ENCODE measurements at places on chromosomes 13 and 19.

GRCh38 chr19:47509973-47510372 is 4.9 kb downstream of the NAPA start:
- DNase-seq, result no peak

DNA sequence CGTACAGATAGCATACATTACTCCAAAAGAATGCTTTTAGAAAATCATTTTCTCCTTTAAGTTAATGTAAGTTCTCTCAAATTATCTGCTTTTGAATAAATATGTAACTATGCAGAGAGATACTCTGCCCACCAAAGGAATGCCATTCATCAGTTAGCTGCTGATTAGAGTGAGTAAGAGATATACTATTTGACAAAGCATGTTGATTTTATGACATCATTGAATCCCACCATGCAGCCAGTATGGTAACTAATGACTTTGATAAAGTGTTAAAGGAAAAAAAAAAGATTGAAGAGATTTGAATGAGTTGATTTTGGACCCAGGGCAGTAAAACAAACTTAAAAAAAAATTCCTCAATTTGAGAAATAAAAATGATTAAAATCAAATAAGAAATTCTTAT is 521.5 kb downstream of the SLITRK6 start:
- DNase-seq, result no peak

DNA sequence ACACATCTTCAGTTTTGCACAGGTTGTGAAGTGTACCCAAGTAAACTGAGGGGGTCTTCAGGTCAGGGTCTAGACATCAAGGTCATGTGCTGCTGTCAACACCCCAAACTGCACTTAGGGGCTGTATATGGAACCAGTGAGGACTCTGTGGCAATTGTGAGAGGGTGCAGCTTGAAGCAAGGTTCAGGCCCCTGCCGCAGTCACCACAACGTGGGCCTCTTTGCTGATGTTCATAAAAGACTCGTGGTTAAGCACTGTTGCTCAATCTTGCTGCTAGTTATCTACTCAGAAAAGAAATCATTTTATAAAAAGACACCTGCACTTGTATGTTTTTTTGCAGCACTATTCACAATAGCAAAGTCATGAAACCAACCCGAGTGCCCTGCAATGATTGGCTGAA is 907.4 kb downstream of the UQCRFS1 start:
- DNase-seq, result no peak

GRCh38 chr13:42043676-42044075 is 4.8 kb upstream of the DGKH start:
- DNase-seq, result no peak

- DNase-seq, result no peak
These were observed 57.8 kb downstream of the MBNL2 start for GRCh38 chr13:97279913-97280312.

All from activated naive CD4-positive, alpha-beta T cell treated with anti-CD3 and anti-CD28 coated beads, Interleukin-2, amount 50 U/mL, for 72 hours (primary cell).